Stimulated activated CD4-positive, alpha-beta T cell treated with anti-CD3 and anti-CD28 coated beads, Interleukin-1b, Interleukin-23, amount 100 ng/mL, for 1 hour (primary cell): ENCODE measurements at places on chromosomes 11 and 22.

DNA sequence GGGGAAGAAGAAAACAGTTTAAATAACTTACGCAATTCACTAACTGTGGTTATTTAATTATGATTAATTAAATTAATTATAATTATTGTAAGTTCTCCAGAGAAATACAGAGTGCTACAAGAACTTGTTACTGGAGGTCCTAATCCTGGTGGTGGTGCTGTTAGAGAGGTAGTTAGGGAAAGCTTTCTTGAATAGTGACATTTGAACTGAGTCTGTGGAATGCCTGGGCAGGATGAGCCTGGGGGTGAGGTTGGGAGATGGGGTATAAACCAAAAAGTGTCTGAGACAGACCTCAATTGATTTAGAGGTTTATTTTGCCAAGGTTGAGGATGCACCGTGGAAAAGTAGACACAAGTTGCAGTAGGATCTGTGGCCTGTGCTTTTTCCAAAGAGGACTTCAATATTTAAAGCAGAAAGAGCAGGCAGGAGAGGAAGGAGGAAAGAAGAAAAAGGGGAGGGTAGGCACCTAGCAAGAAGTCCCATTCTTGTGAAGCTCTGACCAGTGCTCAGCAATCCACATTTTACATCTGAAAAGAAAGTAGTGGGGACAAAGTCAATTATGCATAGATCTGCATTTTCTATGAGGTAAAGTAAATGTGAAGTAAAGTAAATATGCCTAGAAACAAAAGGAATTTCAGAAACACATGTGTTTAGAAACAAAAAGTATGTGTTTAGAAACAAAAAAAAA lies 4.4 kb upstream of the ZNF202 start:
- DNase-seq, result no peak

DNA sequence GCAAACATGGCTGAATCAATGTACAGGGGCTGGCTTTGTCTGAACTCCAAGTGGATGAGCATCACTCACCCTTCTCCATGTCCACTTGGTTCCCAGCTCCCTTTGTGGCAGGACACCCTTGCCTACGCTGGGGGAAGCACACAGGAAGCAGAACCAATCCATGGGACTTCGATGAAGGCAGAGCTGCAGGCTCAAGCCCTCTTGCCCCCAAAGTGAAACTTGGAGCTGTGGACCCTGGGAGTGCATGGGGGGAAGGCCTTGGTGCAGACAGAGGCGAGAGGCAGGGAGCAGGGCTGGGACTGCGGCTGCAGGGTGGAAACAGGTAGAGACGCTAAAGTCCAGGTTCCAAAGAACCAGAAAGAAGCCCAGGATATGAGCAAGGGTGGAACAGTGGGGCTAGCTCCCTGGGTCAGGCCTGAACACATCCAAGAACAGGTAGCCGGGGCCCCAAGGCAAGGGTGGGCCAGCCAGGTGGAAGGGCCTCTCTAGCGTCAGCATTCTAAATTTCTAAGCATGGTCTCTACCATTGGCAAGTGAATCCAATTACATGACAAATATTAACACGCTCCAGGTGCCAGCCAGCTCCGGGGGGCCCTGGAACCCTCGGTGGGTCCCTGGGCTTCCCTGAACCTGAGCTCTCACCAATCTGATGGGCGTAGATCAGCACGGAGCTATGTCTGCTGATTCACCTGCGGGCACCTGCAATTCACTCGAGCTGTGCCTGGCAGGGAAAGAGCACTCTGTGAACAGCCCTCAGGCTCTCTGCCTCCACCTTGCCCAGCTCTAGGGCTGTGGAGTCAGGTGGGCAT lies 532.8 kb downstream of the BRD1 start:
- DNase-seq, result no peak

DNA sequence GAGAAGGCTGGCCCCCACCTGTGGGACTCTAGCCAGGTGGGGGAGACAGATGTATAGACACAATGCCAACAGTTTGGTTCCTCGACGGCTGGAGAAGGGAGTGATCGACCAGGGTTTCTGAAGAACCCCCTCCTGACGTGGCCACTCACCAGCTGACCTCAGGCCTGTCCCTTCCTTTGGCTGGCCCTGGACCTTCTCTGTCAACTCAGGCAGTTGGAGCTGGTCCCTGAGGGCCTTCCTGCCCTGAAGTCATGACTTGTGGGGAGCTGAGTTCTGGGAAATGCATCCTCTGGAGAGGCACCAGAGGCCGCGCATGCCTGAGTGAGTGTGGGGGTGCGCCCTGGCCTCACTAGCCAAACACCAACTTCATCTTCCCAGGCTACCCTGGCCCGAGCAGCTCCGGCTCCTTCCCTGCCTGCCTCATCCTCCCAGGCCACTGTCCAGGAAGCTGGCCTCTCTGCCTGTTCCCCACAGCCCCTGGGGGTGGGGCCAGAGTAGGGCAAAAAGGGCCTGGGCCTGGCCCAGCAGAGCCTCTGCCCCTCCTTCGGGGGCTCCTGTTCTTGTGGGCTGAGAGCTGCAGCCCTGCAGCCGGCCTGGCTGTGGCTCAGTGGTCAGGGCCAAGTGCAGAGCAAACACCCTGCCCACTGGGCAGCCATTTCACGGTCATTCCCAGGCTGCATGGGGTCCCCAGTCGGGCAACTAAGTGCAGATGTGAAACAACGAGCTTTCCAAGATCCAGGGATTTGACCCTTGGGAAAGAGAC lies 23.6 kb downstream of the TXN2 start:
- DNase-seq, result no peak

DNA sequence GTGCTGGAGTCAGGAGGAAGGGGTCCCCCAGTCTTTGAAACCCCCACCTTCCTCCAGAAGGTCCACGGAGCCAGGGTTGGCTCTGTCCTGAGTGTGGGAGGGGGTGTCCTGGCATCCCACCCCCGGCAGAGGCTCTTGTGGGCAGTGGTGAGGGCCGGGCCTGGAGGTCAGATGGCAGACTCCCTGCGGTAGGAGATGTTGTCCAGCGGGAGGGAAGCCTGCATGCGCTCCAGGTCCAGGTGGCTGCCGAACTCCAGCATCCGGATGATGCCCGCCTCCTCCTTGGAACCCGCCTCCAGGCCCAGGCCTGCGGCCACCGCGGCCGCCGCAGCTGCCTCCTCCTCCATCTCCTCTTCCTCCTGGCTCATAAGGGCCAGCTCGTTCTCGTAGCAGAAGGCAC lies 28.4 kb downstream of the KCNJ4 start:
- no peak for DNase-seq

DNA sequence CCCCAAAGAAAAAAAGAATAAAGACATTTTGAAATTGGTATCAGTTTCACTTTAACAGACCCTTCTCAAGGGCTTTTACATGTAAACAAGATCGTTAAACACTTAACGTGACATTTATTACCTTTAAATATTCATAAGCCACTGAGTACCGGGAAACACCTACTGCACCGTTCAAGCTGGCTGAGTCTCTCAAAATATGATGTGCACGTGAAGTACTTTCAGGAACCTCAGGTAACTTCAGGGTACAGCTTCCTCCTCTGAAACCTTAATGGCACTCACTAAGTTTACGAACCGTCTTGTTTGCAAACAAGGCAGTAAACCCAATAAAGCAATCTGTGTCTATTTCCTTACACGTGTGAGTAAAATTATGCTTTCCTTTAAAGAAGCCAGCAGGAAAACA lies 105.5 kb upstream of the TENM4 start:
- DNase-seq, result no peak

DNA sequence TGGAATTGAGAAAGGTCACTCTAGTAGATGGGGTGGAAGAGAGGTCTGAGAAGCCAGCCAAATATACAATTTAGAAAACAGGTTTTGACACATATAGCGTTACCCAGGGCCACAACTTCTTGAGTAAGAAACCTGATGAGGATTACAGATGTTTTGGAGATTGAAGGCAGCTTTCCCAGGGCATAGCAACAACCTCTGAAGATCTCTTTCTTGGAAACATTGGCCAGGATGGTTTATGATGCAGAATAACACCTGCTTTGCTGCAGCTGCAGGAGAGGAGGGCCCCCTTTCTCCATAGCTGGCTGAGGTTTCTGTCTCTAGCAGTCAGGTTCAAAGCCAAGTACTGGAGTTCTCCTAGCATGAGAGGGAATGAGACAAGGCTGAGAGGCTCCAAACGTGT lies 75.1 kb upstream of the NUP50 start:
- no peak for DNase-seq

- no peak for DNase-seq
Measured at GRCh38 chr11:133047771-133048115, 484.6 kb downstream of the OPCML start.

- DNase-seq, result no peak
Measured at GRCh38 chr11:126679033-126679432, 321.5 kb downstream of the KIRREL3 start.

GRCh38 chr11:1644601-1645356 lies 15.2 kb downstream of the KRTAP5-5 start:
- no peak for DNase-seq

DNA sequence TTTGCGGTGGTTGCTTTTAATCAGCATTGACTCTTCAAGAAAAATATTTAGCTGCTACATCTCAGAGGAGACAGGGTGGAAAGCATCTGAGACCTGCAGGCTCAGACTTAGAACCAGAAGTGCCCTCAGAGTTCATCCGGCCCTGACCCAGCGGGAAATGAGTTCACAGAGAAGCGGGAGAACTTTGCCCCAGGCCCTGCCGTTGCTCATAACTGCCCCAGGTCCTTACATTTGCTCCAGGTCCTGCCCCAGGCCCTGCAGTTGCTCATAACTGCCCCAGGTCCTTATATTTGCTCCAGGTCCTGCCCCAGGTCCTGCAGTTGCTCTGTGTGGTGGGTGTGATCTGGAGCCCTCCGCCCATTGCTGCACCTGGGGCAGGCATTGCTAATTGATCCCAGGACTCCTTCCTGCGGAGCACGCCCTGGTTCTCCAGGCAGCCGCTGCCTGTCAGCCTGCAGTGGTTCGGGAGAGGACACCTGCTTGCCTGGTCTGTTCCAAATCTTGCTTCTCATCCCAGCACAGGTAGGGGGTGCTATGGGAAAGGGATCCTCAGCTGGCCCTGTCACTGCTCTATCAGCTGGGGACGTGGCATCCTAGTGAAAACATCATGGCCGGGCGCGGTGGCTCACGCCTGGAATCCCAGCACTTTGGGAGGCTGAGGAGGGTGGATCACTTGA lies 58.1 kb upstream of the PPP6R3 start:
- no peak for DNase-seq

DNA sequence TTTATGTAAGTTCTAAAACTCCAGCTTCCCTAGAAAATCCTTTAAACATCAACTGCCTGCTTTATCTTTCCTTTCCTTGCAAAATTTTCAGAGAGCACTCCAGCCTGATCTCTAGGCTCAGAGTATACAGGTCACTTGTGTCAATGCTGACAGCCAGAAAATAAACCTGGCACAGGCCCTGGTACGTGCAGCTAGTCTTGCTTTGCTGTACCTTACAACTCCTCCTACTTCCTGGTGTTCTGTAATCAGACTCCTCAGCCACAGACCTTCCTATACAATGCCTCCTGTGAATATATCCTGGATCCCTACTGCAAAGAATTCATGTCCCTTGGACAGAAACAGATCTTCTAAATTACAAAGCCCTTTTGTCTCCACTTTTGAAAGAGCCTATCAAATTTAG lies 24.2 kb upstream of the TMEM123 start:
- DNase-seq, result no peak

GRCh38 chr11:16669799-16670415 lies 68.5 kb upstream of the C11orf58 start:
- no peak for DNase-seq

DNA sequence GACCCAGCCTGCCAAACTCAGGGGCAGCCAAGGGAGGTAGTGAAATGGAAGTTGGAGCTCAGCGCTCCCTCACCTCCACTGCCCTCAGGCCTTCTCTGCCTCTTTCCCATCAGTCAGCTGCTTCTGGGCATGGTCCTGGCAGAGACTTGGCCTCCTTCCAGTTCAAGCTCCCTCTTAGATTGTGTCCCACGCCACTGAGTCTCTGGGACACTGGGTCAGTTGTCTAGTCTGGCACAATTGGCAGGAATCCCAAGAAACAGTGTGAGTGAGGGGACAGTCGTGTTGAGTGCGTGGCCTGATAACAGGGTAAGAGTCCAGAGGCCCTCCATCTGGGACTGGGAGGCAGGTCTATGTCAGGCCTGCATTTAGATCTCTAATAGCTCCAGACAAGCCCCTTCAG lies 7.1 kb upstream of the SLC35E4 start:
- no peak for DNase-seq

DNA sequence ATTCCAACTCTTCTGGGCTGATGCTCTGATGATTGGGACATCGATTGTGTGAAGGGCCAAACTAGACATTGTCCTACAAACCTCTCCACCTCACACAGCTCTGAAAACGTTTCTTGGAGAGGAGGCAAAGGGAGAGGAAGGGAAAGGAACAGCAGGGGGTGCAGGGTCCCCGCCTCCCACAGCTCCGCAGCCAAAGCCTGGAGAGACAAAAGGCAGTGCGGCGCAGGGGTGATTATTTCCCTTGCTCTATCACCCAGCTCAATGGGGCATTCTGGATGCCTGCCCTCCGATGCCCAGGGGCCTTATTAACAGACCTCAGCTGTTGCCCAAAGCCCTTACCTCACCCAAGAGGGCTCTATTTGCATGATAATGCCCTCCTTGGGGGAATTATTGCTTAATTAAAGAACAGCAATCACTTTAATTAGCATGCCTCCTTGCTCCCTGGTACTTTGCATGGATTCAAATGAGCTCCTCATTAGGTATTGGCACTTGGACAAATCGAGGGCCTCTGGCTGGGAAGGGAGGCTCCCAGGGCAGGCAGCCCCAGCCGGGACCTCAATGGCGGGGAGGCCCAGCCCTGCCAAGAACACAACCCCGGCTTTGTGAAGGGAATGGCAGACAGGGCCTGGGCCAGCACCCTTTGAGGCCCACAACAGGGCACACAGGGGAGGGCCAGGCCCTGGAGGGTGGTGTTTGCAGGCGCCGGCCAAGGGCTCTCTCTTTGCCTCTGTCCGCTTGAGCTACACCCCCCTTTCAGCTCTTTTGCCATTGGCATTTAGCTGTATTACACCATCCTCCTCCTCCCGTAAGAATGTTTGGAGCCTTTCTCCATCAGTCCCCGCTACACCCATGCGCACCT lies 19.8 kb upstream of the CDON start:
- no peak for DNase-seq

- DNase-seq, result no peak
Measured at GRCh38 chr11:81852896-81853295, 880.8 kb downstream of the FAM181B start.

GRCh38 chr22:39109361-39109760 lies 12.3 kb downstream of the APOBEC3H start:
- no peak for DNase-seq

GRCh38 chr11:34682825-34683224 lies 61.9 kb downstream of the EHF start:
- no peak for DNase-seq

- no peak for DNase-seq
Measured at GRCh38 chr11:134500621-134501020, 88.6 kb upstream of the B3GAT1 start.

DNA sequence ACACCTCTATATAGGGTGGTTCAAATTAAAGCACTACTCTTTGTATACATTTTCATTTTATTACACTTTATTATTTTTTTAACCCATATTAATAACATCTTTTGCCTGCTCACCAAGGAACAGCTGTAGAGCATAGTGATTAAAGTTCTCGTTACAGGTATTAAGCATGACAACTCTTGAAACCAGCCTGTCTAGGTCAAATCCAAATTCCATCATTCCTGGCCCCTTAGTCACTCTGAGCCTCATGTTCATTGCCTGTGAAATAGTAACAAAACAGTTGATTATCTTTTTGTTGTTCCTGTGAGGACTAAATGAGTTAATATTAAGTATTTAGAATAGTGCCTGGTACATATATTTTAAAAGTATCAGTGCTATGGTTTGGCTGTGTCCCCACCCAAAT lies 334.5 kb downstream of the RAB38 start:
- DNase-seq, result no peak
